ENCODE measurements at places on chromosomes 7 and 10.

GRCh38 chr10:116912162-116912561, 62.9 kb downstream of the ENO4 start:
- DNase-seq, result no peak

- no peak for DNase-seq
These were observed 23.5 kb downstream of the UPP1 start for GRCh38 chr7:48112401-48113165.

DNA sequence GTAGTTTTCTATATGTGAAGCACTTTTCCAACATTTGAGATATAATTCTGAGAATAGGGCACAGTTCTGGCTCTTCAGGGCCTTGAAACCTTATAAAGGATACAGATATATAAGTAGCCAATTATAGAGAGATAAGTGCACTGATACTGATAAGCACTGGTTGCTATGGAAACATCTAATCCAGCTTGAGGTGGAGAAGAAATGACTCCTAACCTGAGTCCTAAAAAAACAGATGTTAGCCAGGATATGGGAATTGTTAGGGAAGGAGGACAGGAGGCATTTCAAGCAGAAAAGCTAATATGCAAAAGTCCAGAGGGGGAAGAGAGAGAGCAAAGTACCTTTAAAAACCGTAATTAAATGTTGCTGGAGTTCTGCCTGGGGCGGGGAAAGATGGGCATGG, 30.8 kb downstream of the STRIP2 start:
- DNase-seq, result no peak

DNA sequence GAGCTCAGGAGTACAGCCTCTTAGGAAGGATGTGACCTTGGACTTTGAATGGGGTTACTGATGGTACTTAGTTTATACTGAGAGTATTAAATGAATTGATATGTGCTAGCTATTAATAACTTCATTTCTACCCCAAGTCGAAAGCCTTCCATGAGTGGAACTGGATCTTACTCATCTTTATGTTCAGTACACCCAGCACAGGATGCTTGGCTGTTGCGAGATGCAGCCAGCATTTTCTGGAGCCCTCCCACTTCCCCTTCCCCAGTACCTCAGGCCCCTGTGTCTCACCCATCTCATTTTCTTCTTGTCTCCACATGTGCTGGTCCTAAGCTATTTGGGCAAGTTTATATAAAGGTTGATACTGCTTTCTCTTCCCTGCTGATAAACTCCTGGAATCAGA, 7.2 kb downstream of the UPP1 start:
- DNase-seq, result no peak

DNA sequence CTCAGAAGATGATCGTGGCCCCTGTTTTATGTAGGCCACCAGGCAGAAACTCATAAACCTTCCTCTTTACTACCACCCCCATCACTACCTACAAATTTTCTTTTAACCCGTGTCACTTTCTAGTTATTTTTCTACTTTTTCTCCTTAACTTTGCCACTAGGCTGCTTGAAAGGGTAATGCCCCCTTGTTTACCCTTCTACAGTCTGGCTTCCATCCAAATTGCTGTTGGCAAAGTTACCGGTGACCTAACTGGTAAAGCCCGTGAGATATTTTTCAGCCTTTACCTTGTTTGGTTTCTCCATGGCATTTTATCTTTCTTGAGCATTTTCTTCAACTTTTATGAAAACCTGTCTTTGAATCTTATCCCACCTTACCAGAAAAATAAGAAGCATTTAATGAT, 153.0 kb downstream of the WNT2 start:
- no peak for DNase-seq

DNA sequence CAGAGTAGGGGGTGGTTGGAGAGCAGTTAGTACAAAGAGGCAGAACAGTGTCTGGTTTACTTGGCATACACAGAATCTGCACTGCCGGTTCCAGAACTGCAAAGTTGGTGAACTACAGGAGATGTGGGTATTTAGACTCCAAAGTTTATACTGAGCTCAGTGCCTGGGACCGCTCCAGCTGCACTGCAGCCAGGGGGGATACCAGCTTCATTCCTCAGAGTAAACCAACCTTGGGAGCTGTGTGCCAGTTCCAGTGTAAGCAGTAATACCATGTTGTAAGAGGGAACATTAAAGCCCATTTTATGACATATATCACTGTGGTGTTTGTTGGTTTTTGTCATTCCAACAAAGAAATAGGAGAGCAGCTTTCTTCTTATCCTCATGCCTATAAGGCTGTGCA, 23.4 kb downstream of the LOXL4 start:
- DNase-seq, result no peak

GRCh38 chr10:119383174-119383856, 159.2 kb downstream of the RGS10 start:
- DNase-seq, result no peak

DNA sequence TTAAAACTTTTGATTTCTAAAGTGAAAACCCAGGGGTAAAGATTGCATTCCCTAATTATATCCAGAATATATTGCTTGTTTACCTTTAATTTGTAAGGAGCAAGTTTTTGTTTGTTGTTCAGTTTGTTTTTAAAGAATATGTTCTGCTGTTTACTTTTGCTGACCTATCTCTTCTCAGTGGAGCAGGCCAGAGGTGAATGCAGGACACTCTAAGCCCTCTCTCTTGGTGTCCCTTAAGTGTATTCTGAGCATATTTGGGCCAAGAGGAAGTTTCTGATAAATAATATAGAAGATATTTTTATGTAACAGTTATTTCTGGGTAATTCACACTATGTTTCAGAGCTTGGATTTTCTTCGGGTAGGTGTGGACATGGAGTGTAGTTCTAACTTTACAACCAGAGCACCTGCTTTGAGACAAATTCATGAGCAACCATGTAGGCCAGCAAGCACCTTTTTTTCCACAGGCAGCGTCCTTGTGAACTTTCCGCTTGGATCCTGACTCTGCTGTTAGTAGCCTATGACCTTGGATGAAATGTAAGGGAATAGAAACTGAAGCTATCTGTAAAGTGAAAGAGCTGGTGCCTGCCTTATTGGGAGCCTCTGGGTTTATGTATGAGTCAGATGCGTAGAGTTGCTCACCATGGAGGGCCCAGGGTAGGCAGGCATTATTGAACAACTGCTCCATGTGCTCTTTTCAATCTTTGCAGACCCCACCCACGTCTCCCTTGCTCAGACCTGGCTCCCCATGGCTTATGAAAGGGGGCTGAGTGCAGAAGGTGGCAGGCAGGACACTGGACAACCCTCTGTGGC, 16.1 kb downstream of the OGDH start:
- no peak for DNase-seq

DNA sequence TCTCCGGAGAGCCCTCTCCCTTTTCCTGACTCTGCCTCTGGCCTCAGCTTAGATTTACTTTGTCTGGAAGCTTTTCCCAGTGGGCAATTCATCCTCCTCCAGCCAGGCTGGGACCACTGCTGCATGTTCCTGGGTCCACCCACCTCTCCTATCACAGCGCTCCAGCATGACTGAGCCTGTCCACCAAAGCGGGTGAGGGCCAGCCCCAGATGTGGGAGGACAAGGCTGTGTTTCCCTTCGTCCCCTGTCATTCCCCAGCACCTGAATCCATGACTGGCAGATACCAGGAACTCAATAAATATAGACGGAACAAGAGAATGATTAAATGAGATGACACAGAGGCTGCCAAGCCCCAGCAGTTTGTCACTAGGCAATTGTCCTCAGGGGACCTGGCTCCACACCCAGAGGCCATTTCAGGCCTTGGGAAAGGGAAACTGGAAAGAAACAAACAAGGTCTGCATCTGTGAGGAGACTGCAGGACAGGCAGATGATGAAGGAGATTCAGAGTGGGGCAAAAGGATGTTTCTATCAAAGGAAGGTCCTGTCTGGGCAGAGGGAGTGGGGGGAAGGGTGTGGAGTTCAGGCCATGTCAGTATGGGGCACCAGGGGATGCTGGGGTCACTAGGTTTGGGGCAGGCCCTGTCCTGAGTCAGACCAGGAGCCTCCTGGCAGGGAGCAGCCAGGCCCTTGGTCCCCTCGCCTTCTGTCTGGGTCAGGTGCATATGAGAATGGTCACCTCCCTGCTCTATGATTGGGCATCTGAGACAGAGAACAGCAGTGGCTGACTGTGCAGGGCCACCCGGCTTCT, 576.4 kb downstream of the GRID1 start:
- DNase-seq, result no peak

- no peak for DNase-seq
These were observed 140.9 kb downstream of the PARD3 start for GRCh38 chr10:34674176-34674575.

DNA sequence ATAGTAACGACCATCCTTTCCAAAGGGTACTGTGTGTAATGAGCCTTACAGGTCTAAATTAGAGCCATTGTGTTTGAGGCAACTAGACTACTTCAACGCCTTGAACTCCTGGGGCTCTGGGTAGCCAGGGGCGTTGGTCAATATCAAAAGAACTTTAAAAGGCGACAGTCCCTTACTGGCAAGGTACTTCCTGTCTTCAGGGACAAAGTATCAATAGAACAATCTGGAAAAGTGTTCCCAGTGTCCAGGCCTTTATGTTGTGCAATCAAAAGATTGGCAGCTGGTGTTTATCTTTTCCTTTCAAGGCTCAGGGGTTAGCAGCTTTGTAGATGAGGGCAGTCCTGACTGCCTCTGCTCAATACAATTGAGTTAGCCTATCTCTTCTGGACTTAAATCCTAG, 284.3 kb downstream of the PARD3 start:
- no peak for DNase-seq

GRCh38 chr10:78407009-78407711, 373.5 kb downstream of the RPS24 start:
- peak; percentile 50 for DNase-seq

DNA sequence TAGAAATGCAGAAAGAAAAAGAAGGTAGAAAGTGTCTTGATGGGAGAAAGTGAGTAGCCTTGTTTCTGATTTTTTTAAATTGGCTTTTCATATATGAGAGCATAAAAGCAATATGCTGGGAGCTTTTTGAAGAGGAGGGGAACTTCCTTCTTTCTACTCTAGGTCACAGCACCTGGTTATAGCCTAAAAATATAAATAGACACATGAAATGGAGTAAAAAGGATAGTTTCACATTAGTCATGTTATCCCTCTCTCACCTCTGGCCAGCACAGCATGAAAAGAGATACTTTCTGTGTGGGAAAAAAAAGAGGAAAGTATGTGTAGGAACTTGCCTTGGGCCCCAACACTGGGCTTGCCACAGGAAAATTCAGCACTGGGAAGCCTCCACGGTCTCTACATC, 292.2 kb upstream of the ZWINT start:
- DNase-seq, result no peak

DNA sequence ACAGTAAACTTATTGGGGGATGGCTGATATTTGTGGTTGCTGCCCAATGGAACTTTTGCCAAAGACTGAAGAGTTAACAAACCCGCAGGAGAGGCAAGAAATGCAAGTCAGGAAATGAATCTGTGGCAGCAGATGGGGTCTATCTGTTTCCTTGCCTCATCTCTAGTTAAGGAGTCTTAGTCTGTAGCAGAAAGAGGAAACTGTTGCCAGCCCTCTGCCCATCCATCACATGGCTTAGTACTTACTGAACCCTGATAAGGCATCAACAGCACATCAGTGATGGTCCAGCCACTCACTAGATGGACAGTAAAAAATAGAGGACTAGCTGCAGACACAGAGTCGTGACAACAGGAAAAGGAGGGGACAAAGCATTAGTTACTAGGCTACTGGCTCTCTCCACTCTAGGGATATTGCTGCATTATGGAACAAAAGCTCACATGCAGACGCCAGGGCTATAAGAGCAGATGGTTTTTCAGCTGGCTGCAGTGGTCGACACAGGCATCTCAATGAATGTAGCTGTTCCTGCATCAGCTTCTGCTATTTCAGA, 614.7 kb downstream of the PARD3 start:
- no peak for DNase-seq

- DNase-seq, result no peak
These were observed 486.4 kb upstream of the MKI67 start for GRCh38 chr10:128612631-128613030.

DNA sequence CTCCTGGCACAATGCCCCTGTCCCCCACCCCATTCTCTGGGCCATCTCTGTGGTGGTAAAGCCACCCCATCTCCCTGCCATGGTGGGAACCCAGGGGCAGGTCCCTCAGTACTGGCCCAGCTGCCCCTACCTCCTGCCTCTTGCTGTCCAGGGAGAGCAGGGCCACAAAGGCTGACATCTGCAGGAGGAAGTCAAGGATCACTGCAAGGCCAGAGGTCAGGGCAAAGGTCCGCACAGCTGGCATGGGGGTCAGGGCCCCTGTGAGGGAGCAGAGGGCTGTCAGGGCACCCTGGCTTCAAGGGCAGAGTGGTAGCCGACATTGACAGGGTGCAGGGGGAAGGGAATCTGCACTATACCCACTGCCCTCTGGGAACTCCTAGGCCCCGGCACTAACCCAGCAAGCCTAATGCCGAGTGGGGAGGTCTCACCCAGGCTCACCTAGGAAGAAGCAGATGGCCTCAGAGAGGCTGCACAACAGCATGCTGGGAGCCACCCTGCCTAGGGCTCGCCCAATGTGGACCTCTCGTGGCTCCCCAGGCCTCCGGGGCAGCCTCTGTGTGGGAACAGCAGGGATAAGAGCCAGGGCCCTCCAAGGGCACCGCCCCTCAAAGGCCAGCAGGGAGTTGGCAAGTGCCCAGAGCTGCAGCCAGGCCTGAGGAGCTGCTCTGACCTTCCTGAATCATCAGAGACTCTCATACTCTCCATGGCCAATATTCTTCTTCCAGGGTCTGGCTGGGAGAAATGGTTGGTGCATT, 7.7 kb downstream of the NPC1L1 start:
- no peak for DNase-seq

DNA sequence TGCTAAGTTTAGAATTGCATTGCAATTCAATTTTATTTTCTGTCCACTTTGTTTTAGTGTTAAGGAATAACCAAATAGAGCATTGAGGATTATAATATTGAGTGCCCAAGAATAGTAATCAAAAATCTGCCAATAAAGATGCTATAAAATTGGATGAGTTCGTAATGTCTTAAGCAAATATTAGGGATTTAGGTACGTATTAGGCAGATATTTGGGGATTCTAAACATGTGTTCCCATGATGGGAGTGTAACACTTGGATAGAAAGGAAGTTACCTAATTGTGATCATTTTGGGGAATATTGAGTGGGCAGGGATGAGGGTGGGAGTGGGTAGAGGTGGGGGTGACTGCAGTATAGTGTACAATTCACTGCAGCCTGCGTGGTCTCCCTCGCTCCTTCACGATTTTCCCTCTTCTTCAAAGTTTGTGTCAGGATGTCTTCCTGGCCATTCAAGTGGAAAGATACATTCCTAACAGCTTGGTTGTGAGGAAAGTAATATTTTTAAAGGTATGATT, 1.3 kb upstream of the PRKG1 start:
- DNase-seq, result no peak
